GM04503 (cell line): ENCODE measurements at places on chromosomes 1 and 21.

DNA sequence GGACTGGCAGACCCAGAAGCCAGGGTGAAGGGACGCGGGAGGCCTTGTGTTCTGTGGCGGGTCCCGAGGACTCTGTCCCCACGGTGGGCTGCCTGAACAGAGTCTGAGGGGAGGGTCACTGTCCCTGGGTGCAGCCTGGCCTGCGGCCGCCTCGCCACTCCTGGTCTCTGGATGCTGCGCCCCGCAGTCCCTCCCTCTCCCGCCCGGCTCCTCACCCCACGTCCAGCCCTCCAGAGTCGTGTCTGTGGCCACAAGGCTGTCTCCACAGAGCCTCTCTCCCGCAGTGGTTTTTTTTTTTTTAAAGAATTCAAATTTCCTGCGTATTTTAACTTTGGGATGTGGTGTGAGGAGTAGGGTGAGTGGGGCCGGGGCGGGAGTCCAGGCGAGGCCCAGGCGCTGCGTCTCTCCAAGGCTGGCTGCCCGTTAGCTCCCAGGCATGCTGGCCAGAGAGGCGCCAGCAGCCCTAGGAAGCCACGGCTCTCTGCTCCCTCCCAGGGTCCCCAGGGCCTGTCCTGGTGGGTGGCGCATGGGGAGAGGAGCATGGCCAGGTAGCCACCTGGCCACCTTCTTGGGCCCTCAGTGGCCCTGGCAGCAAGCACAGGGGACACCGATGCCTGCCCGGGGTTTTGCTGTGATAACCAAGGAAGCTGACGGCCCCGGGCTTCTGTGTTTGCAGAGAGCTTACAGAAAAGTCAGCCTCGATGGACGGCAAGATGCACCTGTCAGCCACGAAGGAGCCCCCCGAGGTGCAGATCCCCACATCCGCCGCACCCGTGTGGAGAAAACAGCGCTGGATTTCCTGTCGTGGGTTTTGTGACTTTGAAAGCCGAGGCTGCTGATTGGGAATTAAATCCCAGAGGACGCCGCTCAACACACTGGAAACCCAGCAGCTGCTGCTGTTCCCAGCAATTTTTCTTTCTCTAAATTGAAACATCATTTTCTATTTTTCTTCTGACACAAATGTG lies 72.8 kb downstream of the MORN1 start:
- DNase-seq: no peak

- no peak for DNase-seq
These were observed 15.2 kb downstream of the GIPC2 start for GRCh38 chr1:78060857-78061563.

GRCh38 chr1:57674801-57675200 lies 250.9 kb upstream of the DAB1 start:
- DNase-seq: no peak

DNA sequence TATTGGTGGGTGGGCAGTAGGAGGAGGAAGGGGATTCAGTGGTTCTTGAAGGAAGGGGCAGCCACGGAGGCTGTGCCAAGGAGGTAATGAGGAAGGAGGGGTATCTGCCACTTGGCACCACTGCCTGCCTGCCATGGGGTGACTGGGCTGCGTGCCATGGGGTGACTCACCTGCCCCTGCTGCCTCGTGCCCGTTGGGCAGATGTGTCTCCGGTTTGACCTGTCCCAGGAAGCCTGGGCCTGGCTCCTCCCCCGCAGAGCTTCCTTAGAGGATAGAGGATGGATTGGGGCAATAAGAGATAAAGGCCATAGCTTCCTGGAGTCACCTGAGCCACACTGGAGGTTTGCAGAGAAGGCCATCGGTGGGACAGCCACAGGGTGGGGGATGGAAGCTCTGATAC lies 1.7 kb downstream of the PADI3 start:
- no peak for DNase-seq

- DNase-seq: no peak
These were observed 5.4 kb upstream of the NBPF1 start for GRCh38 chr1:16618719-16619118.

- no peak for DNase-seq
These were observed 17.0 kb upstream of the GPR37L1 start for GRCh38 chr1:202105571-202106339.

GRCh38 chr21:26107429-26107828 lies 63.1 kb downstream of the APP start:
- DNase-seq: no peak

DNA sequence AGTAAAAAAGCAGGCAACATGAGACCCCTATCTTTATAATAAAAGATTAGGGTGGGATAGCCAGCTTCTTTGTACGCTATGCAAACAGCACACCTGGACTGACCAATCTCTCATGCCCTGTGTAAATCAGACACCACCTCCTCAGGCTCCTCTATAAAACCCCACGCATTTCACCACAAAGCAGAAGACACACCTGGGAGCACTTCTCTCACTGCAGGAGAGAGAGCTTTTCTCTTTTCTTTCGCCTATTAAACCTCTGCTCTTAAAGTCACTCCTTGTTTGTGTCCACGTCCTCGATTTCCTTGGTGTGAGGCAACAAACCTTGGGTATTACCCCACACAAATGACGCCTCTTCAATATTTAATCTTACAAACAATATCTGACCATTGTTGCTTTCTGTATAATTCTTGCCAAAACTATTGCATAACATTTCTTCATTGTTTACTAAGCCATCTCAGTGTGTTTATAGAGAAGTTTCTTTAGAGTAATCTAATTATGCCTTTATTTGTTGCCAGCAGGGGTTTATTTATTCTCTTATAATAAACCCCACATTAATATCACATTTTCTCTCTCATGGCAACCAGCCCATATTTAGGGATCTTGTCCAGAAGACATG lies 31.6 kb upstream of the NUF2 start:
- DNase-seq: peak; percentile 15
